Lower lobe of right lung (tissue), 2 donors: ENCODE measurements at places on chromosomes 12 and 14. TPM values are rescaled to one million over a fixed set of nuclear protein-coding genes. Genes with fewer than 3 reads are reported as not detected.

GPR68 gene
- 3.4 TPM for total RNA-seq

- no peak for DNase-seq
Measured at GRCh38 chr12:121600702-121601336, 20.0 kb upstream of the KDM2B start.

CNTN1 gene
- 12.3 TPM for total RNA-seq

GRCh38 chr14:35158951-35159653 is 36.8 kb downstream of the PRORP start:
- DNase-seq, result no peak

BRMS1L gene
- total RNA-seq, result 5.5 TPM

PRKAB1 gene
- total RNA-seq, result 45.6 TPM

- no peak for DNase-seq
Measured at GRCh38 chr14:60643141-60643462, 6.2 kb downstream of the SIX1 start.

ACSM4 gene
- not detected for total RNA-seq

SLC7A8 gene
- 36.8 TPM for total RNA-seq

CD163L1 gene
- total RNA-seq, result 4.5 TPM

- DNase-seq, result no peak
Measured at GRCh38 chr14:31124197-31124596, 83.4 kb downstream of the HECTD1 start.

- DNase-seq, result no peak
Measured at GRCh38 chr12:107668320-107669098, 17.1 kb upstream of the PWP1 start.

DNA sequence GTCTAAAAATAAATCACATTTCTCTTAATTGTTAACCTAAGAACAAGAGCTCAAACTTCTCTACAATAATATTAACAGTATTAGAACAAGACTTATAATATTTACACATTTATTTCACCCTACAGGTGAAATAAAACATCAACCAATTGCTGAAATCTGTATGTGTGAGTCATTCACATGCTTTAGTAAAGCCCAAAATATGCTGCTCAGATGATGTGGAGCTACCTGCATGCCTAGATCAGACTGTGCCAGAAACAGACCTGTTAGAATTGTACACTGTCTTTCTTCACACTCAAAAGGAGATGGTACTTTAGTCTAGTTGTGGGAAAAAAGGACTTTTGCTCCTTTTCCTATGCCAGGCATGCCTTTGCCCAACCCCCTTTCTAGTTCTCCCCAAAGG is 54.7 kb downstream of the RPS6KA5 start:
- no peak for DNase-seq

DNA sequence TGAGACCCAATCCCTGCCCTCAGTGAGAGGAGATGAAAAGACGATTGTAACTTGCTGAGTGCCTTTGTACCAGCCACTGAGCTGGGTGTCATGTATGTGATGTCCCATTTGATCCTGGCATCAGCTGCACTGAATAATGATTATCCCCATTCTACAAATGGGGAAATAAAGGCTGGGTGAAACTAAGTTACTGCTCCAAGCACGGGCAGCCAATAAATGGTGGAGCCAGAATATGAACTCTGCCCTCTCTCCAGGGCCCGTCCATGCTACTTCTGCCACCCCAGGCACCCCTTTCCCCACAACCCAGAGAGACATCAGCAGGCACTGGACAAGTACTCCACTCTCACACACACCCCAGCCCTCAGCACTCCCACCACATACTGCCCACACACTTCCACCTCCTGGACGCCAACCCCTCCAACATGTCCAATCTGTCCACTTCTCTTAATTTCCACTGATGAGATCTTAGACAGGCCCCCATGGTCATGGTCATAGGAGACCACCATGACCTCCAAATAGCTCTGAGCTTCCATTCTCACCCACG is 115.8 kb downstream of the DICER1 start:
- DNase-seq, result no peak
